ENCODE measurements at places on chromosomes 7 and 10.

GRCh38 chr7:98459529-98459928 lies 58.6 kb upstream of the BAIAP2L1 start:
- no peak for DNase-seq

DNA sequence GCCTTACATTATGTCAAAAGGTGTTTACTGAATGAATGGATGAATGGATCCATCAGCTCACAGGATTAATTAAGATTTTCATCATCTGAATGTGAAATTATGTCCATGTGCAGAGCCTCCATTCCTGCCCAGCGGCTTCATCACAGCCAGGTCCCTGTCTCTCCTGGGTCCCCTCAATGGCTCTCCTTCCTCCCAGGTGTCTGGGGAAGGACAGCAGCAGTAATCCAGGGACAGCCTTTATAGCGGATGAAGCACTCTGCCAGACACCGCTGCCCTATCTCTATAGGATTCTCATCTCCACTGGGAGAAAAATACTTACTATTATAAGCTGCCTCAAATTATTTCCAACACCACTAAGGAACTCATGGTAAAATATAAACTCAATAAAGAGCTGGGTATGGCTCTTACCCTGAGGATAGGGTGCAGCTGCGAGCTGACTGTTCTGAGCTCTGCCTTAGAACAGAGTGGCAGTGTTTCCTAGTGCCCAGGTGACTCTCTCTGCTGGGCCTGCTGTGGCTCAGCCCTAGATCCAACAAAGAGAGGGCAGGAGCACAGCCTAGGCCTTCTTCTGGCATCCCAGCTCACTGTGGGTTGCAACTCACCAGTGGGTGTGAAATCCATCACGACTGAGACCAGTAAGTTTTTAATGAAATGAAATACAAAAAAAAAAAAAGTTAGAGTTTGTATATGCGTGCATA lies 38.3 kb downstream of the GPRIN2 start:
- peak; percentile 39 for DNase-seq

DNA sequence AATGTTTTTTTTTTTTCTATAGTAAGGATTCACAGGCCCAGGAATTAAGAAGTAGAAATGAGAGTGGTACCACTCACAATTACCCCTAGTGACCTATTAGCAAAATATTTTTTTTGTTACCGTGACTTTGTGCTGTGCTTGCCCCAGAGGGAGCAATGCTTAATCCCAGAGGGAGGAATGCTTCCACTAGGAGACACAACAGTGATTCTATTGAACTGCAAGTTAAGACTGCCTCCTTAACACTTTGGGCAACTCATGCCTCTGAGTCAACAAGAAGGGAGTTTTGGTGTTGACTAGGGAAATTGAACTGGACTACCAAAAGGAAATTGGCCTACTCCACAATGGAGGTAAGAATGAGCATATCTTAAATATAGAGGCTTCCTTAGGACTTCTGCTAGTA lies 17.2 kb upstream of the MEOX2 start:
- no peak for DNase-seq

DNA sequence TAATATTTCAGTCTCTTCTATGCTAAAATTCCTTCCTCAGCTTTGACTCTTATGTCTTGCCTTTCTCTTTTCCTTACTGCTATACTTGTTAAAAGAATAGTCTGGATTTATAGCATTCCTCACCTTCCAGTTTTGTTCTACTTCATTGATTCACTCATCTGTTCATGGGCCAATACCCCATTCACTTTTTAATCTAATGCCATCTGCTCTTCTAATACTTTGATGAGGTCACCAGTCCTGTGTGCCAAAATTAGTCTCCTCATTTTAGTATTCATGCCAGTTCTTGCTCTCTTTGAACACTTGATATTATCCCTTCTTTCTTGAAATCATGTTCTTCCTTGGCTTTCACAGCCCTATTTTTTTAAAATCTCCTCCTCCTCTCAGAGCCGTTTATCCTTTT lies 19.3 kb downstream of the STK17A start:
- no peak for DNase-seq

- no peak for DNase-seq
Observed at GRCh38 chr7:37786741-37787569, 61.4 kb upstream of the NME8 start.

DNA sequence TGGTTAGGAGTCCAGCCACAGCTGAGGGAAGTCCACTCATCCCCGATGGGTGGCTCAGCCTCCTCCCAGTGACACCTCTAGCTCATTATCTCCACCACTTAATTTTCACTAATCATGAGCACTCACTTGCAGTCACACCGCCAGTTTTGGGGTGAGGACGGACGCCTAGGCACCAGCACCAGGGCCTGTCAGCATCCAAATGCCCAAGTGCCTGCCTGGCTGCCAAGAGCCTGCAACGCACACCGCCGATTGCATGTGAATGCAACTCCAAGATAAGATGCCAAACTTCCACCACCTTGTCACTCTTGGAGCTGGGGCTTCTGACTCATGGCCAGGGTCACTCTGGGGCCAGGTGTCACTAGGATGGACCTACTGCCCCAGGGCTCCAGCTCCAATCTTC lies 24.4 kb upstream of the SMARCD3 start:
- DNase-seq: no peak

Measured in islet precursor cell (in vitro differentiated cells).